ENCODE measurements at places on chromosomes 7 and 10. TPM values are rescaled to one million over a fixed set of nuclear protein-coding genes. Genes with fewer than 3 reads are reported as not detected.

GRCh38 chr7:44132039-44132438 is 8.7 kb upstream of the POLD2 start:
- DNase-seq = no peak

DNA sequence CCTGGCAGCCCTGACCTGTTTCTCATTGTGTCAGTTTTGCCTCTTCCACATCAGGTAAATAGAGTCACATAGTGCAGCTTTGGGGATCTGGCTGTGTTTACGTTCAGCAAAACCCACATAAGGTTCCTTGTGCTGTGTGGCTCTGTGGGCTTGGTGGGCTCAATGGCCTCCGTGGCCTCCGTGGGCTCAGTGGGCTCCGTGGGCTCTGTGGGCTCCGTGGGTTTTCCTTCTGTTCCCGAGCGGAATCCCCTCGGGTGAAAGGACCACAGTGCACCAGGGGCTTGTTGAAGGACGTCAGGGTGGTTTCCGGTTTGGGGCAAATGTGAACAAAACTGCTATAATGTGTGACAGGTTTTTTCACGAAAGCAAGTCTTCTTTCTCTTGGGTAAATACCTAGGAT is 12.5 kb upstream of the DPYSL4 start:
- no peak for DNase-seq

DNA sequence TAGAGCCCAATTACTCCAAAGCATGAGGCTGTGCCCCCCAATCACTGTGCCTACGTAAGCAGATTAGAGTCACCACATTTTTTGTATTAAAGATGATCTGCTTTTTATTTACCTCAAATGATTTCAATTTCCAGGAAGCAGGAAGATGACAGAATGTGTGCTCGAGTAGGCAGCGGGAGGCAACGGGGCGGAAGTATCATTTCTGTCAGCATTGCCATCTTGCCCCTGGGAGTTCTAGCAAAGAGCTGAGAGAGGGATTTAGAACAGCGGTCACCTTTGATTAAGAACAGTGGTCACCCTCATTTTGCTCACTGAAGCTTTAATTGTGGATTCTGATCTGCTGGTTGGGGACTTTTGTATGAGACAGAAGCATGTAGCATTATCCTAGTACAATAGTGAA is 117.1 kb upstream of the FAM13C start:
- no peak for DNase-seq

GRCh38 chr10:118767297-118768040 is 12.7 kb upstream of the CACUL1 start:
- DNase-seq = no peak

- no peak for DNase-seq
These were observed 82.8 kb upstream of the VIPR2 start for GRCh38 chr7:159227433-159227832.

DNA sequence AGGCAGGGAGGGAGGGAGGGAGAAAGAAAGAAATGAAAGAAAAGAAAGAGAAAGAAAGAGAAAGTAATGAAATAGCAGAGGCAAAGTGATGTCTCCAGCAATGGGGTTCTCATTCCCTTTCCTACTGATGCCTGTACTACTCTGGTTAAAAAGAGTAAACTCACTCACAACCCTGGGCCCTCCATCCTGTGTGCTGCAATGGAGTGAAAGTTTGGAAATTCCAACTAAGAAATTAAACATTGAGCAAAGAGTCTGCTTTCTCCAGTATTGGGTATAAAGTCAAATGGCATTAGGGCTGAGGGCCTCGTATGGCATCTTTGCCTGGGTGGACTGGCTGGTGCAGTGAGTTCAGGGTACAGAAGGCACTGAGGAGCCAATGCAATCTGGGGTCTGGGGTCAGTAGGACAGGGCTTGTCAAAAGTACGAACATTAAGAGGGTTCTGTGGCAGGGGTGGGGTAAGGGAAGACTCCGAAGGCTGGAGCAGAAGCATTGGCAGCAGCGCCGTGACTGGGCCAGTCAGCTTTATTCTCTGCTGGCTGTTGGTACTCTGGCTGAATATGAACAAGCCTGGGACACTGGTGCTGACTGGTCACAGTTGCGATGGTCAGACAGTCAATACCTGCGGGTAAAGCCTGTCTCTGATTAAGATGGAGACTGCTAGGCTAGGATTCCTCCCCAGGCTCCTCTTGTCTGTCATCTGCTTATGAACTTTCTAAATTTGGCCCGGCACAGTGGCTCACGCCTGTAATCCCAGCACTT is 24.1 kb upstream of the TNS3 start:
- no peak for DNase-seq

DNA sequence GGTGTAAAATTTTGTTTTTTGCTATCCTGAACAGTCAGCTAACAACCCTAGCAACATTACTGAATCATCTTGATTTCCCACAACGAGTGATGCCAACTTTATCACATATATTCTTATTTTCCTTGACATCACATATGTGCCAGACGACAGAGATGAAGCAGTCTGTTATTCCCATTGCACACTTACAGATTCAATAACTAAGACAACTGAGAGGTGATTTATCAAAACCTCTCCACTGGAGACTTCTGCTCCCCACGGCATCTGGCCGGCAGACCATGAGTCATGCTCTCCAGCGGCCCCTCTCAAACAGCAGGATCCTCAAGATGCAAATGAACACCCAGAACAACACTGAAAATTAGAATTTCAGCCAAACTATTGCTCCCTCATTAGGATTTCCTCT is 57.1 kb downstream of the AMPH start:
- DNase-seq = no peak

GRCh38 chr7:141739250-141739649 is 1.1 kb downstream of the SSBP1 start:
- no peak for DNase-seq

CYP2C18 gene
- total RNA-seq = not detected

PRSS37 gene
- not detected for total RNA-seq

SPDYE16 gene
- total RNA-seq = not detected

UNCX gene
- total RNA-seq = not detected

TDRD1 gene
- not detected for total RNA-seq

IQCE gene
- total RNA-seq = 4.6 TPM

Measured in lung microvascular endothelial cell (primary cell).